ENCODE measurements at places on chromosomes 3 and 15.

- no peak for DNase-seq
Measured at GRCh38 chr3:29822071-29822470, 541.2 kb downstream of the RBMS3 start.

DNA sequence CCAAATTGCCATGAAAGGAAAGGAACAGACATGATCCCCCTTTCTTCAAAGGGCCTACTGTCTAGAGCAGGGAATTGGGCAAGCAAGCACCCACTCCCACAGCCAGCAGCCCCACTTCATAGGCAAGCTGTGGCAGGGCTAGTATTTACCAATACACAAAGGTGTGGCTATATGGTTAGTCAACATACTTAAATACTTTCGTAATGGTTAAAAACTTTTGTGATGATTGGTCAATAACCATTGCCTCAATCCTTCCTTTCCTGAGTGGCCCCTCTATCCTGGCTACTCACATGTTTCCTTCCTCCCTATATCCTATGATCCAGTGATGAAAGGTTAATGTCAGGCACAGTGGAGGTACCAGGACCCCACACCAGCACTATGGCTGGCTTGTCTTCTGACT lies 30.1 kb upstream of the ARL8B start:
- no peak for DNase-seq

DNA sequence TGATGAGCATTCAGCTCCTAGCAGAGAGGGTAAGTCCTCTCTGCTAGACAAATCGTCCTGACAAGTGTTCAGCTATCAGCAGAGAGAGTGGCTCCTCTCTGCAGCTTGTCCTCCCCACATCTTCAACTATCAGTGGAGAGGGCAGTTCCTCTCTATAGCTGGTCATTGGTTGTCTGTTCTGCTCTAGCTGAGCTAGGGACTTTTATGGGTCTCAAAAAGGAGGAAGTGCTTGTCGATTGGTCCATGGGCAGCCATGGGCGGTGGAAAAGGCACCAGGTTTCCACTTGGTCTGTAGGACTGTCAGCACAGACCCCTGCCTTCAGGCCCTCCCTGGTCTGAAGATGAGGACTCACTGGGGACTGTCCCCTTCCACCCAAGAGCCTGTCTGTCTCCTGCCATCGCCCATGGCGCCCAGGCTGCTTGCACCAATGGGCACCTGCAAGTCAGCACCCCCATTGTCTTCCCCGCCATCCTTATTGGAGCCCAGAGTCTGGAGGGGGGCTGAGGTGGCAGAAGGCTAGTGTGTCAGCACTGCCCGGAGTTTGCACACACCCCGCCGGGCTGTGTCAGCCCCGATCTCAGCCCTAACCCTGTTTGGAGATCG lies 264.7 kb downstream of the ZBBX start:
- no peak for DNase-seq

GRCh38 chr3:169694117-169694516 lies 30.6 kb upstream of the MECOM start:
- DNase-seq: no peak

DNA sequence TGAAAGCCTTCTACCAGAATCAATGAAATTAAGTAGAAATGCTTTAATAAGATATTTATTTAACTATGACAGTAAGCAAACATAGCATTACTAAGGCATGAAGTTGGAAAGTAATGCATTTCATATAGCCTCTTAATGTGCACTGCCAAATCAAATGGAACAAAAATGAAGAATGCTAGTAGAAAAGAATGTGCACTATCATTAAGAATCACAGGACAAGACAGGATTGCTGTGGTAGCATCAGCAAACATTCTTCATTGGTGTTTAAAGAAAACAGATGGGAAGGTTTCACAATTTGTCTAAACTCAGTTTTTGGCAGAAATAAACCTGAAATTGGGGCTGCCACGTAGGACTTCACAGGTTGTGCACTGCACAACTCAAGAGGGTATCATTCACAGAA lies 168.9 kb downstream of the CNTN3 start:
- DNase-seq: no peak

DNA sequence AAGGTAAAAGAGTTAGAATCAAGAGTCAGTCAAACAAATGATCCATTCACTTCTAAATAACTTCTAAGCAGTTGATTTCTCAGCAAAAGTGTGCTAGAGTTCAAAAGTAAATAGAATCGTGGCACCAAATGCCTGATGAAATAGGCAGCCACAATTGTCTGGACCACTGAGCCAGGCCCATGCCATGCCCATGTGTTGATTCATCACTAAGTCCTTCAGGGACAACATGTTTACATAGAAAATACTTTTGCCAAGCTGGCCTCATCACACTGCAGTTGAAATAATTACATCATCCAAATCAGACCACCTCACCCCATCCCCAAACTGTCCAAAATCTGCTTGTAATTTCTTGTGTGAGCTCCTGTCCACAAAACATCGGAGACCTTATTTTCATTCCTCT lies 216.3 kb downstream of the IGSF11 start:
- DNase-seq: no peak

DNA sequence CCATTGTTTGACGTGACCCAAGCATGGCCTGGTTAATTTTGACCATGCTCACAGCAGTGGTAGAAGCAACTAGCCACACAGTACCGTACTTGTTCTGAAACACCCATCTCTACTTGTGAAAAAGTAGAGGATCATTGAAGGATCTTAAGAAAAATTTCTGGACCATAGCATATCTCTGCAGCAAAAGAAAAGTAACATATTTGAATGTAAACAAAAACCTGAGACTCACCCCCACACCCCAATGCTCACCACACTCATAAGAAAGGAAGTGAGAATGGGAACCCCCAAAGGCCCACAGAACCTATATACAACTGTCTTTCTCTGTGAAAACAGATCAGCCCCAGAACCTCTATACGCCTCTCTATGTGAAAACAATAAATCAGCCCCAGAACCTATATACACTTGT lies 33.8 kb upstream of the TFRC start:
- DNase-seq: no peak

- DNase-seq: no peak
Measured at GRCh38 chr3:22660606-22661005, 542.5 kb upstream of the UBE2E2 start.

DNA sequence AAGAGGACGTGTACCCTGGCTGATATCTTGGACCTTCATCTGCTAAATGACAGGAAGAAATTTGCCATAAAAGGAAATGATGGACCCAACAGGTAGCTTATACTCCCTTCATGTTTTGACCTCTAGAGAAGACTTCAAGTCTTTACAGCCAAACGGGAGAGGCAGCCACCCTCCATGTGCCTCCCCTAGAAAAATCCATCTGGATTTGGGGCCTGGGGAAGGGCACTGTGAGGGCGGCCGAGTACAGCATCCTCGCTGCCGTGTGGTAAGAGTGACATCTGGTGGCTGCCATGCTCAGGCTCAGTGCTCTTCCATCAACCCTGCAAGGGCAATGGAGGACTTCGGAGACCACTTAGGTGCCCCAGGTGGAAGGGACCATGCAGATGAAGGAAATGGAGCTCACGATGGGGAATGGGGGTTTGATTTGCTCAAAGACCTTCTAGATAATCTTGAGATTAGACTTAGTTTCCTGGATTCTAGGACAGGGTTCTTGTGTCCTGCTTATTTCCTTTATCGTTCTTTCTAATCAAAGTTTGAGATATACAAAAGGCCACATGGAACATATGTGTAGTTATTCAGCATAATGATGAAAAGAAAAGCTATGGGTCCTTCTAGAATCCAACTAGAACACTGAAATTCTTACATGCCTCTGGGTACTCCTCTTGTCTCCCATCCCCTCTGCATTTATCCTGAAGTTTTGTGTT lies 44.4 kb downstream of the AQP9 start:
- DNase-seq: peak; percentile 51

DNA sequence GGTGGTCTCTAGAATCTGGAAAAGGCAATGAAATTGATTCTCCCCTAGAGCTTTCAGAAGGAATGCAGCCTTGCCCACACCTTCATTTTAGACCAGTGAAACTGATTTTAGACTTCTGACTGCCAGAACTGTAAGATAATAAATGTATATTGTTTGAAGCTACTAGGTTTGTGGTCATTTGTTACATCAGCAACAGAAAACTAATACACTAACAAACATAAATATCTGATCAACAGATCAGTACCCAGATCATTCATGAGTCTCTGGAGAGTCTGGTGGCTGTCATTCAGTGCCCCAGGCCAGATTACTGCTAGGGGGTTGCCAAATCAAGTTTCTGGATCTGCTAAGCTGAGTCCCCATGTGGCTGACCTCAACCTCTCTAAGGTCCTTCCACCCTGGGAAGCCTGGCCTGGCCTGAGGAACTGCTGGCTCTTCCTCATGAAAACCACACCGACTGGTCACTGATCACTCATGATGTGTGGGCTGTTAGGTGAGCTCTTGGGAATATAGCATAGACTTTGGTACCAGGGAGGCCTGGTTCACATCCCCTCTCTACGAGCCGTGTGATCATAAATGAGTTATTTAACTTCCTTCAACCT lies 11.1 kb upstream of the LACTB start:
- no peak for DNase-seq

DNA sequence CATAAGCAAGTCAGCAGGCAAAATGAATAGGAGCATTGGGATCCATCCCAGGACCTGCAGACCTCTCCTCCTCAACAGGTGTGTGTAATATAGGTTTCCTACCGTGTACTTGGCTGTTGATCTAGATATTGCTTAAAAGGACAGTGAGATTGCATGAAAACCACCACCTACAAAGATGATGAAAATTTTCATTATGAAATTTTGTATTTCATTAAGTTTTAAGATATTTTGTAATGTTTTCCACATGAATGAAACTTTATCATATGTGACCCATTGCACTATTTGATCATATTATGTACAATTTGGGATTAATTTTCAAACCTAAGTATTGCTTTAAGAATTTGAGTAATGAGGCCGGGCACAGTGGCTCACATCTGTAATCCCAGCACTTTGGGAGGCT lies 94.3 kb upstream of the TRPM1 start:
- no peak for DNase-seq

DNA sequence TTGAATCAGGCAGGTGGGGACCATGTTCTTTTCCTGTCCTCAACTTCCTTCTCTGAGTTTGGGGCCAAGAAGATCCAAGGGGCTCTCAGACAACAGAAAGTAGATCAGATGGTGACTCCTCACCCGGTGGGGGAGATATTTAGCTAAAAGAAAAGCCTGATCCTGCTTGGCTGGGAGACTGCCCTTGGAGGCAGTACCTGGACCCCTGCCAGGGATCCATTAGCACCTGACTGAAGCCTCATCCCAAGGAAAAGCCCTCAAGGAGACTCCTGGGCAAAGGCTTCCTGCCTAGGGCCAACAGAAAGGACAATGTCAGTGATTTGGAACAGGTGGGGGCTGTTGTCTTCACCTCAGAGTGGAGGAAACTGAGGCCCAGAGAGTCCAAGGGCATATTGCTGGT lies 33.5 kb upstream of the HHATL start:
- DNase-seq: no peak

DNA sequence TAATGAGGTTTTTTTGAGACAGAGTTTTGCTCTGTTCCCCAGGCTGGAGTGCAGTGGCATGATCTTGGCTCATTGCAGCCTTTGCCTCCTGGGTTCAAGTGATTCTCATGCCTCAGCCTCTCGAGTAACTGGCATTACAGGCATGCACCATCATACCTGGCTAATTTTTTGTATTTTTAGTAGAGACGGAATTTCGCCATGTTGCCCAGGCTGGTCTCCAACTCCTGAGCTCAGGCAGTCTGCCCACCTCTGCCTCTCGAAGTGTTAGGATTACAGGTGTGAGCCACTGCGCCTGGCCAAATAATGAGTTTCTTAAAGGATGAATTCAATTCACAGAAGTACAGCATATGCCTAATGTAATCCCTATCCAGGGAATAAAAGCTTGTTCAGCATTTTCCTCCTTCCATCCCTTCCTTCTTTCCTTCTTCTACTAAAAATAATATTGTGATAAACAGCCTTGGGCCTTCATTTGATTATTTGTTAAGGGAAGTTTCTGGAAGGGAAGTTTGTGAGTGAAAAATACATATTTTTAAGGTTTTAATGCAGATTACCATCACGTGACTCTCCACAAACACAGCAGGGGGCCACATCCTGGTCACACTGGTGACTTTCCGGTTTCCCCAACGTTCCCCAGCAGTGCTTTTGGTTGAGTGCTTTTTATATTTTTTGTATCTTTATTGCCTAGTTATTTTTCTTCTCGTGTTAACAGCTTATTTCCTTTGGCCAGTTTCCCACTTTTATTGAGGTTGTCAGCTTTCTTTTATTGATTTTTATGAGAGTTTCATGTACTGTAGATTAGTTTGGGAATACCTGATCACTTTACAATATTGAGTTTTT lies 116.8 kb downstream of the USP13 start:
- no peak for DNase-seq

DNA sequence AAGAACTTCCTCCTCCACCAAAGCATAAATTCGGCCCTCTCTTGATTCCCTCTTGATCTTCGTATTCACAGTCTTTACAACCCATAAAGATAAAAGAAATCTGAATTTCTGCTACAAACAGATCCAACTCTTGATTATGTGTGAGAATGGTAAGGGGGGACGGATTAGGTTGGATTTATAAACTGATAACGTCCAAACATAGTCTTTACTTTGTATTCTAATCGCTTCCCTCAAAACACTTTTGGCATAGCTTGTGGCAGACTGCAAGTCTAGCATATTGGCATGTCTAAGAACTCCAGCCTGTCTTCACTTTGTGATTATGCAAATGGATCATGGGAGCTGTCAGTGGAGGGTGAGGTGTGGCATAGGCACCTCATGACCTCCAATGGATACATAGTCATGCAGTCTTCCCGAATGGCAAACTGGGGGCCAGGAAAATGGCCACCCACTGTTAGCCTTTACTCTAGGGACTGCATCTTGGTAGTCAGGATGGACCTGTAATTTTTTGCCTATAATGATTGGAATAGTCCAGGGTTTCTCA lies 24.3 kb upstream of the GPR171 start:
- no peak for DNase-seq

DNA sequence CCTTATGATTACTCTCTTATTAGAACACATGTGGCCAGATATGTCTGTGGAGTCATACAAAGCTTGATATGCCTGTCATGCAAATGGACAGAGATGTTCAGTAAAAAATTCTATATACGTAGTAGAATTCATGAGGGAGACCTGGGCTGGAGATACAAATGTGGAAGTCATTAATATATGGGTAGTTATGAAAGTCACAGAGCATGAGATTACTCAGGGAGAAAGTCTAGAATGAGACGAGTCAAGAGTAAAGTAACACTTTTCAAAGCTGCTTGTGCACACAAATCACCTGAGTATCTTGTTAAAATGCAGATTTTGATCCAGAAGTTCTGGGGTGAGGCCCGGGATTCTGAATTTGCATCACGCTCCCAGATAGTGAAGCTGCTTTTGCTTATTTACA lies 28.4 kb downstream of the OXSM start:
- no peak for DNase-seq

- DNase-seq: no peak
Measured at GRCh38 chr15:52112203-52112750, 298 bp downstream of the BCL2L10 start.

Measured in neuronal stem cell (in vitro differentiated cells).